ENCODE measurements at places on chromosomes 1 and 21. TPM values are rescaled to one million over a fixed set of nuclear protein-coding genes. Genes with fewer than 3 reads are reported as not detected.

SMCP gene
- not detected for total RNA-seq

PCNX2 gene
- 0.82 TPM for total RNA-seq

CFH gene
- total RNA-seq = 36.4 TPM

PCBP3 gene
- 2.9 TPM for total RNA-seq

LIX1L gene
- total RNA-seq = 23.0 TPM

FAF1 gene
- total RNA-seq = 80.0 TPM

VPS13D gene
- total RNA-seq = 71.6 TPM

- no peak for DNase-seq
Observed at GRCh38 chr1:115832651-115833050, 8.3 kb downstream of the NHLH2 start.

- DNase-seq = no peak
Observed at GRCh38 chr1:206438554-206438953, 31.7 kb upstream of the IKBKE start.

DNA sequence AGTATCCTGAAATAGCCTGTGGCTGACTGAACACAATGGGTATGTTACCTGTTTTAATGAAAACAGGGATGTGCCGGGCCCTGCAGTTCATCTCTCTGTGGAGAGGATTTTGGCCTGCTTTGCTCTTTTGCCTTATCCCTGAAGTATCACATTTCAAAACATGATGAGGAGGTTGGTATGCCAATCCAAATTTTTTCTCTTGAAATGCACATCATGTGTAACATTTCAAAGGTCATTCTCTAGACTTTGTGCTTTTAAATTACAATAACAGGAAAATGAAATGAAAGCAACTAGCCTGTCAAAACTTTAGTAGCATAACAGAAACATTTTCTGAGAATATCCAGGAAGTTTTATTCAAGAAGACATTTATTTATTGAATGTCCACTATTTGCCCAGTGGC is 118.9 kb downstream of the SLC44A5 start:
- DNase-seq = no peak

GRCh38 chr1:29626066-29626465 is 389.7 kb downstream of the PTPRU start:
- no peak for DNase-seq

GRCh38 chr1:201384406-201384782 is 6.9 kb upstream of the TNNT2 start:
- no peak for DNase-seq

DNA sequence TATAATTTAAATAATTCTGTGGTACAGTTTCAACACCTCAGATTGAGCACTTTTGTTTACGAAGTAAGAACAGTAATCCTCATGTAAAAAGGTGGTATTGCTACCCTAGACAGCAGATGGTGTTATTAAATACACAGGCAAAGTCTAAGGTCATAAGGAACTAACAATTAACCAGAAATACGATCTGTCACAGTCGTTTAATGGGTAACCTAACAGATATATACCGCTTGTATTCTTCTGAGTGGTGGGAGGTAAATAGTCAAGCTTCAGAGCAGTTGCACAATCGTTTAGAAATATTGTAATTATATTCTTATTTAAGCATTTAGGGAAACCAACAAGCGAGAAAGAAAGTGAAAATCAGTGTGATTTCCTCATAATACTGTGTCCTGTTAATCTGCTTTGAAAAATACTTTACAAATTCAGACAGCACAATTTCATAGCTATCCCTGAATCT is 9.8 kb upstream of the IRF2BP2 start:
- no peak for DNase-seq

DNA sequence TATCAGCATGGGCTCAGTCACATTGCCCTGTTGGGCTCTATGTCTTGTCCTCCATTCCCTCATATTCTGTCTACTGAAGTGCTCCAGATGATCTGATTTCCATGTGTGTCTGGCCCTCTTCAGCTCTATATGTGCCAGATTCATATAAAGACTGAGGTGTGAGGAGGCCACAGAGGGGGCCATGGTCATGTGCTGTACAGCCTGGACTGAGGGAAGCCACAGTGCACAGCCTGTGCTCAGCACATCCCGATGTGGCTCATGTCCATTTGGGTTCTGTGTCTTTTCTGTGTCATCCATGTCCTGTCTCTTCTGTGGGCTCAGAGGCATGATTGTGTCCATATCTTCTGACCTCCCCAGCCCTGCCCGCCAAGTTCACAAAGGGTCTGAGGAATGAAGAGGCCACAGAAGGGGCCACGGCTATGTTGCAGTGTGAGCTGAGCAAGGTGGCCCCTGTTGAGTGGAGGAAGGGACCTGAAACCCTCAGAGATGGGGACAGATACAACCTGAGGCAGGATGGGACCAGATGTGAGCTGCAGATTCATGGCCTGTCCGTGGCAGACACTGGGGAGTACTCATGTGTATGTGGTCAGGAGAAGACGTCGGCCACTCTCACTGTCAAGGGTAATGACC is 97.0 kb downstream of the OBSCN start:
- DNase-seq = no peak

DNA sequence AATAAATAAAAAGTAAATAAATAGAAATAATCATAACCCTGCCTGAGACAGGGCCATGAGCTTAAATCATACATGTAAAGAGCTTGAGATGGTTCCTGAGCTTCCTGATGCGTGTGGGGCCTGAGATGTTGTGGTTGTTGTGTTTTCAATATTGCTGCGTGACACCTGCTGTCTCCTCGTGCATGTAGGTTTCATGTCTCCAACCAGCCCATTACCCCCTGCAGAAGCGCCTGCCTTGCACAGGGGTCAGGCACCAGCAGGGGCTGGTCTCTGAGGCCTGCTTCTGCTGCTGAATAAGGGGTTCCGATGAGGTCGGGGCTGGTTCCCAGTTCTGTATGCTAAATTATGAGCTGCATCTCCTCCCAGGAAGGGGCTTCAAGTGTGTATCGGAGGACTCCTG is 15.9 kb downstream of the UMODL1 start:
- no peak for DNase-seq

DNA sequence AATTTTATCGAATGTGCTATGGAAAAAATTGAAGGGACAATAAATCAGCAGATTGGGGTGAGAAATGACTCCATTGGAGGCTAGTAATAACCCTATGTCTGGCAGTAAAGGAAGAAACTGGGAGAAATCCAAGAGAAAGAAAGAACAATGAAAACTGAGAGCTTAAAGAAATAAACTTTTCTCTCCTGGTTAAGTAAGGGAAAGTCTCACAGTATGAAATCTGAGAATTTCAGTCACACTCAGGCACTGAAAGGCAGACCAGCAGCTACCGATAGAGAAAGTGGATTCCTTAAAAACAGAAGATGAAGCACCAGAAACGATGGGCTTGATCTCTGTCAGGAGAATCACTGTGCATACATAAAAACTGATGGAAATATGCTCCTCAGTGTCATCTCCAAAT is 404.2 kb downstream of the PLPP3 start:
- no peak for DNase-seq

DNA sequence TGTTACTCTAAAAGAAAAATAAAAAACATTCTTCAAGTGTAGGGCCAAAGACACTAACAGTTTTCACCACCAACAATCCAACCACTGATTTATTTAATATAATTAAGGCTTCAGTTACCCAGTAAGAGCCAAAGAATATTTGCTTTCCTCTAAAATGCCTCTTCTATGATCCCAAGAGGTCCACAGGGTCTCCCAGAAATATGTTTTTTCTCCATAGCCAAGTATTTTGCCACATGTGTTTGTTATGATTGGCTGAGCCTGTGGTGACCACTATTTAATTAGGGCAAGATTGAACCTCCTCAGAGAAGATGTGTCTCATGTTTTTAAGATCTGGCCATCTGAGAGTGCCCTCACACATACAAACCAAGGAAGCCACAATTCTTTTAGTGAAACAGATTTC is 135.9 kb downstream of the TPR start:
- DNase-seq = no peak

DNA sequence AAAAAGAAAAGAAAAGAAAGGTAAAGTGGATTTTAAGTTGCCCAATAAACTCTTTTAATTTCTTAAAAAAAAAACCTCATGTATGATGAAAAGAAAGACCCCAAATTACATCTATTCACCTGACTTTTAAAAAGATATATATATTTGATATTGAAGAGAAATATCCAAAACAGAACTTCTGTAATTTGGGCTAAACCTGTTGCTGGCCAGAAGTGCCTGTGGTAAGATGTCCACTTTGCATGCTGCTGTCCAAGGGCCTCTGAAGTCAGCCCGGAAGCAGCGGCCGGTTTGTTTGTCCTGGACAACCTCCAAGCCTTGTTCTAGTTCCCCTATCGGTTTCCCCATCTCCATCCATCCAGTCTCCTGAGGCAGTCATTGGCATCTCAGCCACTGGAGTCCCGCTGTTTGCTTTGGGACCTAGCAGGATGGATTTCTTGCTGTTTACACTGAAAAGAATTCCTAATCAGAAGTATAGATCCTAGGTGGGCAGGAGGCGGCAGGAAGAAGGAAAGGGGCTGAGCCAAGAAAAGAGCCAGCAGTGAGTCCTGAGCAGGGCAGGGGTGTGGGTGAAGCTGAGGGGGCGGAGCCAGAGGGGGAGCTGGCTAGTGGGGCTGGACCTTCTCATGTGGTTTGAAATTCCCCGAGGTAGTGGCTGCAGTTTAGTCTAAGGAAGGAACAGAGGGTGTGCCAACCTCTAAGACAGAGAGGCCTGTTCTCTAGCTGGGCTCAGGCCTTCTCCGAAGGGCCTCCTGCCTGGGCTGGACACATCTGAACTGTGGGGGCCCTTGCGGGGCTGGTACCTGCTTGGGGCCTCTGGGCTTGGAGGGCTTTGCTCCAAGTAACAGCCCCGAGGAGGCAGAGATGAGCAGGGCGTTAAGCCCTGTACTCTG is 3.3 kb downstream of the NCMAP start:
- DNase-seq = peak; percentile 48

All from left ventricle myocardium inferior (tissue), 1 donor.